ENCODE measurements at places on chromosomes 1 and 21.

GRCh38 chr1:241658081-241658793 lies 6.2 kb downstream of the WDR64 start:
- no peak for DNase-seq

DNA sequence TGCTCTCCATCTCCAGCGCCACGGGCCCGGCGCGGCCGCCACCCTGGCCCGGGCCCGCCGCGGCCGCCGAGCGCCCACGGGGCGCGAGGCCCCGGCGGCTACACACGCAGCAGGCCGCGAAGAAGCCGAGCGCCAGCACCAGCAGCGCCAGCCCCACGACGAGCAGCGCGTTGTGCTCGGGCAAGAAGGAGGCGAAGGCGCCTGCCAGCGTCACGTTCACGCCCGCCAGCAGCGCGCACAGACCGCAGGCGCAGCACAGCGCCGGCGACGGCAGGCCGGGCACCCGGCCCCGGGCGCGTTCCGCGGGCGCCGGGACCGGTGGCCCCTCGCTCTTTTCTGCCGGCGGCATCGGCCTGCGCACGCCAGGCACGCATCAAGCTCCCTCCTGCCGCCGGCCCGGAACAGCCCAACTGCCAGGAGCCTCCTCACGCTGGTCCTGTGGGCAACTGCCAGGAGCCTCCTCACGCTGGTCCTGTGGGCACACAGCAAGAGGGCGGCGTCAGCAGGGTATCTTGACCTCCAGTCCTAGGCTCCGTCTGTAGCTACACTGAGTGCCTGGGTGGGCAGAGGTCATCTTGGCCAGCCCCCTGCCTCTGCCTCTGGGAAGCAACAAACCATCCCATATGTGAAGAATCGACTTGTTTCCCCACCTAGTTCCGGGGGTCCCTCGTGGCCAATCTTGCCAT lies 18.1 kb downstream of the KNCN start:
- DNase-seq = no peak

GRCh38 chr1:111737216-111738132 lies 1.7 kb downstream of the INKA2 start:
- DNase-seq = no peak

DNA sequence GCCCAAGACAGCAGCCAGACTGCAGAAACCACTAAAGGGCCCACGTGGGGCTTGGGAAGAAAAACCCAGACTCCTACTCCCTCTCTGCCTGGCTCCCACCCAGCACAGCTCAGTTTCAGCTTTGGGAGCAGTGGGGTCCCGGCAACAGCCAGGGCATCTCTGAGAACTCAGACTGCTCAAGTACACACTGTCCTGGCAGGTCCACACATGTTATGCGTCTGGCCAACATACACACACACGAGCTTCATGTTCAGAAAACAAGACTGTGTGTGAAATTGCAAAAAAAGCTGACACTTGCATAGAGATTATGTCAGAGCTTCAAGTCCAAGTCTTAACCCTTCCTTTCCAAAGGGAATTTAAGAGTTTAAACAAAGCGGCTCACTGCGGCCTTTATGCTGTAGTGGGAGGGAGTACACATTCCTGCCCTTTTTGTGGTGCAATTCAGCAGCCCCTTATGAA lies 136.6 kb upstream of the CD34 start:
- DNase-seq = no peak

- DNase-seq = no peak
Observed at GRCh38 chr1:2050461-2050792, 216 bp downstream of the PRKCZ start.

GRCh38 chr21:45766501-45766900 lies 123.0 kb downstream of the PCBP3 start:
- no peak for DNase-seq

DNA sequence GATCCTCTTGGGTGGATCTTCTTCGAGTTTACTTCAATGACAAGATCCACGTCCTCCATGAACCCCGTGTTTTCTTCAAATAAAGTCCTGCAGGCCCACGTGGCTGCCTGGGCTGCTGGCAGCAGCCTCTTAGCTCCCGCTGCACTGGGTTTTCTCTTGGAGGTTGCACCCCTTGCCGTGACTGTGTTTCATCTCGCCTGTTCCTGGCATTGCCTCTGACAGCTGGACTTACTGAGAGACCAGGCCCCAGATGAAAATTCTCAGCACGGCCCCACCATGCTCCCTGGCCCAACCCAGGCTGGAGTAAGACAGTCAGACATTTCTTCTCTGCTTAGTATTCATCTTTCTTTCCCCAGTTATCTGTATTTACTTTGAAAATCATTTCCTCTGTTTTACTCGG lies 274.8 kb upstream of the RUNX1 start:
- no peak for DNase-seq

DNA sequence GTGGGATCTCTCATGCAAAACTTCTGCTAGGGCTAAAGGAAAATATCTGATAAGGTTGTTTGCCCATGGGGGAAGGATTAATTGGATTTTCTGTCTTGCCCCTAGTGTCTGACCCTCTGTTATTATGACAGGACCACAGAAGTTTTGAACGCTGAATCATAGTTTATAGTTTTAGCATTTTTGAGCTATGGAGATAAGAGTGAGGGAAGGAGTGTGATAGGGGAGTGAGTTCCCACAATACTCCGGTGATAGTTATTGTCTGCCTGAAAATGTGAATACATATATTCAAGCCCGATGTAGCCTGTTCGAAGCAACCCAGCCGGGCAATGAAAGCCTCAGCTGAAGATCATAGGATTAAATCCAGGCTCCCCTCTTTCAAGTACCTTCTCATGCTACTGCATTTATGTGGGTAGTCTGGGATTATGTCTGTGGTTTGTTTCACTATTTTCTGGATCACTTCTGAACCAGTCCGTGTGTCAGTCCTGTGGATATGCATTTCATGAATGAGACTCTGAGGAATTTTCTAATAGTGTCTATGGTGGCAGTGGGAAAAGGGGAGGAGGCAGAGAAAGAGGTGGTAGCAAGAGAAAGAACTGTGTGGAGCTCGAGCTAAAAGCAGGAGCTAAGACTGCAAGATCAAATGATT lies 258.7 kb downstream of the DISC1 start:
- DNase-seq = no peak

GRCh38 chr1:17393230-17393629 lies 21.2 kb downstream of the PADI6 start:
- no peak for DNase-seq

- peak; percentile 16 for DNase-seq
Observed at GRCh38 chr1:224851210-224851847, 78.1 kb upstream of the DNAH14 start.

- DNase-seq = no peak
Observed at GRCh38 chr1:22341791-22342605, 109.7 kb upstream of the ZBTB40 start.

- no peak for DNase-seq
Observed at GRCh38 chr1:209869291-209870149, 41.7 kb downstream of the UTP25 start.

- no peak for DNase-seq
Observed at GRCh38 chr1:237012788-237013383, 8.6 kb upstream of the MT1HL1 start.

- no peak for DNase-seq
Observed at GRCh38 chr1:24899581-24900485, 30.2 kb downstream of the RUNX3 start.

- no peak for DNase-seq
Observed at GRCh38 chr1:201630582-201630981, 91.7 kb downstream of the NAV1 start.

- DNase-seq = no peak
Observed at GRCh38 chr1:175319912-175320230, 127.3 kb upstream of the KIAA0040 start.

DNA sequence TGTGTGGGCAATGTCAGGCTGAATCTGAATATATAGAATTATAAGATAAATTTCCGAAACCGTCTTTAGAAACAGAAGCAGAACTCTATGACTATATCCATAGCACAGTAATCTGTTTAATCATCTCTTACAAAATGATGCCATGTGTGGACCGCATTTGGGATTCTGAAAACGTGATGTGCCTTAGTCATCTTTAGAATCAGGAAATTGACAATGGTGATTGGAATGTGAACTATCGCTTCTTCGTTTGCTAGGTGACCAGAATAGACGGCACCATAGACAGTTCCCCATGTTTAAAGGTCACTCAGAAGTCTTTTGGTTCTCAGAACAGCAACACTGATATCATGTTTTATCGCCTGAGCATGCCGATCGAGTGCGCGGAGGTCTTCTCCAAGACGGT lies 300.3 kb downstream of the ZP4 start:
- no peak for DNase-seq

DNA sequence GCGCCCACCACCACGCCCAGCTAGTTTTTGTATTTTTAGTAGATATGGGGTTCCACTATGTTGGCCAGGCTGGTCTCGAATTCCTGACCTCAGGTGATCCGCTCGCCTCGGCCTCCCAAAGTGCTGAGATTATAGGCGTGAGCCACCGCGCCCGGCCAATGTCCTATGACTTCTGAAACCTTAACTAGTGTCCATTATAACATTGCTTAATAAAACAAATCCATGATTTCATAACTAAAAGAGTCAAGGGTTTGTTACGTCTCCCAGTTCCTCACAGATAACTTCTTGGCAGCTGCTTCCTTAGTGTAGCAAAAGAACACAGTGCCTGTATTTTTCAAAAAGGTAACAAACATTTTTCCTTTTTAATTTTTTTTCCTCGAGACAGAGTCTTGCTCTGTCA lies 53.6 kb downstream of the FBXO42 start:
- DNase-seq = no peak

- no peak for DNase-seq
Observed at GRCh38 chr1:244049162-244050013, 1.7 kb upstream of the ZBTB18 start.

- DNase-seq = peak; percentile 69
Observed at GRCh38 chr1:226444901-226445300, 37.0 kb upstream of the PARP1 start.

DNA sequence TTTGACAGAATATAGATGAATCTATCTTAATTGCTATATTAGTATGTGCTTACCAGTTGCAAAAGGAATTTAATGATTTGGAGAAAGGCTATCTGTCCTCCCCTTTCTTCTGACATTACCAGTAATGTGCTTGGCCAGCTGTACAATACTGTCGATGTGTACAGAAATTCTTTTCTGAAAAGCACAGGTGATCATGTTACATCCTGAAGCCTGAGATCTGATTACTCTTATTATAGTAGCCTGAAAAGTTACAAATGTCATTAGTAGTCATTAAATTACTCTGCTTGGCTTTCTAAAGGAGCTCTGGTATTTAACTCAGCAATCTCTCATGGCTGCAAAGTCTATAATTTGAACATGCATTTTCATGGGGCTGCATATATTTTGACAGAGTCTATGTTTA lies 209.8 kb downstream of the PTPRC start:
- DNase-seq = no peak

DNA sequence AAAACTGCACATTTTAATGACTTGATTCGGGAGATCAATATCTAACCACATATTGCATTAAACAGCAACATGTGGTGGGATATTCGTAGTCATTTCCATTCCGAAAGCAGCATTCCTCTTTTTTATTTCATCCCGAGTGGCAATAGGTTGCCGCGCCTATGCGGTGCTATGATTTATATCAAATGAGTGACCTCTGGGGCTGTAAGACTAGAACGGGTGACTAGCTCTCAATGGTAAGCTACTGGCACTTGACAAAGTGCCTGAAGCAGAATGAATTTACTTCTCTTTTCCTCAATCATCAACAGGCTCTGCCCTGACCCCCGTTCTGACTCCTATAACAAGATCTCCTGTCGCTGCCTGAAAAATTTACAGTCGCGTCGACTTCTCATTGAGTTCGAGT lies 162.3 kb downstream of the ZNF281 start:
- no peak for DNase-seq

DNA sequence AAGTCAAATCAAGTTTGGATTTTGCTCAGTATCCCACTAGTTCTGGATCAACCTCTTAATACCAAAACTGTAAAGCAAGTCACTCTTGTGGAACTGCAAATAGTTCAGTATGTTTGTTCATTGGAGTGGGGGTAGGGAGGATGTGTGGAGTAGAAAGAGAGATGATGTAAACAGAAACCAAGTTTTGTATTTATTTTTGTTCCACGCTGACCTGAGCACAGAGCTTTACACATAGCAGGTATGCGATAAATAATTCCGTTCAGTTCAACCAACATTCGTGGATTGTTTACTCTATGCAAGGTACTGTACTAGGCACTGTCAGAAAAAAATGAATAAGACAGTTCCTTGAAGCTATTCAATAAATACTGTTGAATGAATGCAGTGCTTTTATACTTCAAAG lies 4.5 kb upstream of the ZNF644 start:
- no peak for DNase-seq

- DNase-seq = no peak
Observed at GRCh38 chr1:116268211-116268610, 104.8 kb upstream of the ATP1A1 start.

DNA sequence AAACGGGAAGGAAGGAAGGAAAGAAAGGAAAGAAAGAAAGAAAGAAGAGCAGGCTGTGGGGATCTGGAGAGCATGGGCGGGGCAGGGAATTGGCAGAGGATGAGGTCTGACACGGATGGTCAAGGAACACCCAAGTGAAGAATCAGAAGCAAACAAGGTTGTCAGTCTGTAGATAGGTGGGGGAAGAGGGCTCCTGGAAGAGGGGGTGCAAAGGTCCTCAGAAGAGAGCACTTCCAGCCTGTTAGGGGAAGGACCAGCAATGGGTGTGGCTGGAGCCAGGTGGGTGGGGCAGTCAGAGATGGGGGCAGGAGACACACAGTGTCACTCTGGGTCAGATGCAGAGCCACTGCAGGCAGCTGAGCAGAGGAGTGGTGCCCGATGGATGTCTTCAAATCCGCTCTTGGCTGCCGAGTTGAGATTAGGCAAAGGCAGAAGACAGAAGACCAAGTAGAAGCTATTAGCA lies 11.0 kb upstream of the PLA2G2C start:
- DNase-seq = no peak
